T-helper 2 cell treated with Interferon-gamma antibody and Interleukin-4, amounts not matched to agents 5 μg/mL and 100 μg/mL, for 36 hours (primary cell): ENCODE measurements at places on chromosomes 11 and 22.

- H3K27me3 ChIP-seq = peaks cover 62% of the 10 kb centered on the region
- no peak for DNase-seq
- H3K27ac ChIP-seq = no peak overlapping the region
- no peaks in the 10 kb centered on the region for H3K36me3 ChIP-seq
These were observed 16.5 kb downstream of the WT1 start for GRCh38 chr11:32418836-32419235.

- peak within 1 kb of the TSS; percentile 67 for H3K27ac ChIP-seq
- H3K4me3 ChIP-seq = peak within 1 kb of the TSS; percentile 97
- peak; percentile 63 for DNase-seq
- H3K36me3 ChIP-seq = peaks cover 2% of the 10 kb centered on the region
- peaks cover 7% of the 10 kb centered on the region for H3K4me1 ChIP-seq
These were observed at the start of gene ESAM for GRCh38 chr11:124762105-124762623. ESAM (minus strand) TSS chr11:124762290; CDS start chr11:124762154, 136 bp downstream.

GRCh38 chr11:44731685-44732430 lies 5.1 kb downstream of the TSPAN18 start:
- peaks cover 16% of the 10 kb centered on the region for H3K4me1 ChIP-seq
- peaks cover 23% of the 10 kb centered on the region for H3K27me3 ChIP-seq
- H3K4me3 ChIP-seq = no peak overlapping the region

DNA sequence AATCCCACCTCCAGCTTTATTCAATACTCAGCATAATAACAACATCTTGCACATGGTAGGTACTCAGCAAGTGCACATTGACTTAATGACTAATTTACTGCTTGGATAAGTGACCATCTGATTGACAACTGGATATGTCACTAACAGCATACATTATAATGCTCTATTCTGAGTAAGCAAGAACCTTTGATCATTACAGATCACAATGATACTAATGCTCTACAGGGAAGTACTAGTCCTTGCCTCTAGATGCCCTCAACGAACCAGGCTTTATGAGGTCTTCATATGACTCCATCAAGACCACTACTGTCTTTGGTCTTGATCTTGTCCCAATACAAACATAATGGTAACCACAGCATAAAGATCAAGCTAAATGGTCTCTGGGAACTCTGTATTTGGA lies 167.6 kb upstream of the MTMR2 start:
- H3K36me3 ChIP-seq = peaks cover 14% of the 10 kb centered on the region
- no peaks in the 10 kb centered on the region for H3K27me3 ChIP-seq
- H3K27ac ChIP-seq = no peak overlapping the region
- DNase-seq = no peak
- peaks cover 18% of the 10 kb centered on the region for H3K4me1 ChIP-seq

GRCh38 chr11:10041748-10042446 lies 252.1 kb downstream of the SBF2 start:
- no peak overlapping the region for H3K4me3 ChIP-seq
- no peaks in the 10 kb centered on the region for H3K4me1 ChIP-seq
- H3K36me3 ChIP-seq = peaks cover 4% of the 10 kb centered on the region
- no peak overlapping the region for H3K27ac ChIP-seq
- no peak for DNase-seq
- H3K27me3 ChIP-seq = no peaks in the 10 kb centered on the region

DNA sequence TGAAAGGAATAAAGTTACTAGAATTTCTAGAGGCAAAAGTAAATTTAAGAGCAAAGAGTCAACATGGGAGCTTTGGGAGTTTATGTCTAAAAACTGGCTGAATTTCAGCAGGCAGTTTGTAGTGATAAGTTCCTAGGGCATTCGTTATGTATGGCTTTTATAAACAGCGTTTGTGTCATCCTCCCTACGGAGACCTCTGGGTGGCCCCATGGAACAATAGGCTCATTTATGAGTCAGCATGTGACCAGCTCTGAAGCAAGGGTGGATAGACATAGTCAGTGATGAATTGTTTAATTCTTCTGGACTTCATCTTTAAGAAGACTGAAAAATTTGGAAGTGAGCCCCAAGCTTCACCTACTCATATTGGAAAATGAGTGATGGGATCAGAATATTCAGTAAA lies 37.1 kb downstream of the SVIP start:
- H3K4me1 ChIP-seq = no peaks in the 10 kb centered on the region
- DNase-seq = no peak
- peaks cover 2% of the 10 kb centered on the region for H3K27me3 ChIP-seq

- peaks cover 91% of the 10 kb centered on the region for H3K4me1 ChIP-seq
- peak; percentile 47 for DNase-seq
- H3K36me3 ChIP-seq = peaks cover 95% of the 10 kb centered on the region
- H3K4me3 ChIP-seq = peak overlapping the region; percentile 97
These were observed 55.7 kb downstream of the MYH9 start for GRCh38 chr22:36331912-36332622.

GRCh38 chr11:66293777-66294625 lies 2.3 kb downstream of the TMEM151A start:
- no peak overlapping the region for H3K27ac ChIP-seq
- peaks cover 2% of the 10 kb centered on the region for H3K36me3 ChIP-seq
- peaks cover 13% of the 10 kb centered on the region for H3K4me1 ChIP-seq
- no peak overlapping the region for H3K4me3 ChIP-seq
- no peak for DNase-seq
- H3K27me3 ChIP-seq = peaks cover 37% of the 10 kb centered on the region
